ELR (cell line): ENCODE measurements at places on chromosomes 3 and 15.

- no peak for DNase-seq
Observed at GRCh38 chr3:168051070-168051469, 44.7 kb downstream of the GOLIM4 start.

GRCh38 chr15:76951220-76951619 is 19.7 kb downstream of the RCN2 start:
- no peak for DNase-seq

DNA sequence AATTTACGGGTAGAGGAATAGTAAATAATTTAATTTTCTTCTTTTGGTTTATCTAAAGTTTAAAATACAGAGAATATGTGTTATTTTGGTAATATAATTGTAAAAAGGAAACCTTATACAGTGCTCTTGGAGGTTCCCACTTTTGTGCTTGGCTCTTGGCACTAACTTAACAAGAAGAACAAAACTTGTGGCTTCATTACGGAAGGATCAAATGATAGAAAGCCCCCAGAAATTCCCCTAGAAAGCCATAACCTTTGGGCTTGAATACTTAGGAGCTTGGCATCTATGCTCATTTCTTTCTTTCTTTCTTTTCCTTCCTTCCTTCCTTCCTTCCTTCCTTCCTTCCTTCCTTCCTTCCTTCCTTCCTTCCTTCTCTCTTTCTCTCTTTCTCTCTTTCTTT is 197.5 kb downstream of the SOX2 start:
- DNase-seq: no peak

DNA sequence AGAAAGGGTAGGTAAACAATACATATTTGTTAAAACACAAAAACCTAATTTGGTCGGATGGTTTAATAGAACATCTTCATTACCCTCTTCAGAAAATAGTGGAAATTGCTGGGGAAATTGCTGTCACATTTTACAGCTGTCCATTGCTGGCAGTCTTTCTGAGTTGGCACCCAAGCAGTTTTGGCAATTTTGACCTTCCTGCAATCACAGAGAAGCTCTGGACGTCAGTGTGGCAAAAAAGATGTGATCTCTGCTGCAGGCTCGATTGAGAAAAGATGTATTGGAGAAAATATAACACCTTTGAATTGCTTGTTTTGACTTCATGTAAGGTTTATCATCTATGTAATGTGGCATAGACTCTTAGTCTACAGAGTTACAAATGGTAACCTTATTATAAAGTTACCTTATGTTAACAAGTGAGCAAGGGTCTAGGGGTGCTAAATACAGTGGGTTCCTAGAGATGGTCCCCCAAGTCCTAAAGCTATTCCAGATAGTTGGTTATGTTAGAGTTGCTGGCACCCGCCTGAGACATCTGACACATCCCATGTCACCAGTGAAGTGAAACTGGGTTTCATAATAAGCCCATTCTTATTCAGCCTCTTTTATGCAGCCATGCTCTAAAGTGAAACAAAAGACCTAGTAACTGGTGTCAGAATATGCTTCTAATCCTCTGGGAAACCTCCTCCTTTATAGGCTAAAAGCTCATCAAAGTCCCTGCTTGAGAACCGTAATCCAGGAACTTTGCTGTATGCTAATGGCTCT is 14.0 kb downstream of the UBE2E1 start:
- DNase-seq: no peak

- DNase-seq: peak; percentile 65
Observed at GRCh38 chr3:24088782-24089181, 143.7 kb downstream of the NR1D2 start.

- peak; percentile 74 for DNase-seq
Observed at GRCh38 chr3:151765685-151766084, 32.0 kb downstream of the AADACL2 start.

- no peak for DNase-seq
Observed at GRCh38 chr15:47705281-47705997, 11.9 kb upstream of the SEMA6D start.

- no peak for DNase-seq
Observed at GRCh38 chr3:32435911-32436815, 44.5 kb downstream of the CMTM7 start.
